Stimulated activated CD8-positive, alpha-beta memory T cell treated with anti-CD3 and anti-CD28 coated beads, Interleukin-7, amount 100 ng/mL, for 1 hour (primary cell): ENCODE measurements at places on chromosomes 6 and 20.
A peak's percentile ranks its signal among the peaks of the same experiment; 100 is the strongest.

DNA sequence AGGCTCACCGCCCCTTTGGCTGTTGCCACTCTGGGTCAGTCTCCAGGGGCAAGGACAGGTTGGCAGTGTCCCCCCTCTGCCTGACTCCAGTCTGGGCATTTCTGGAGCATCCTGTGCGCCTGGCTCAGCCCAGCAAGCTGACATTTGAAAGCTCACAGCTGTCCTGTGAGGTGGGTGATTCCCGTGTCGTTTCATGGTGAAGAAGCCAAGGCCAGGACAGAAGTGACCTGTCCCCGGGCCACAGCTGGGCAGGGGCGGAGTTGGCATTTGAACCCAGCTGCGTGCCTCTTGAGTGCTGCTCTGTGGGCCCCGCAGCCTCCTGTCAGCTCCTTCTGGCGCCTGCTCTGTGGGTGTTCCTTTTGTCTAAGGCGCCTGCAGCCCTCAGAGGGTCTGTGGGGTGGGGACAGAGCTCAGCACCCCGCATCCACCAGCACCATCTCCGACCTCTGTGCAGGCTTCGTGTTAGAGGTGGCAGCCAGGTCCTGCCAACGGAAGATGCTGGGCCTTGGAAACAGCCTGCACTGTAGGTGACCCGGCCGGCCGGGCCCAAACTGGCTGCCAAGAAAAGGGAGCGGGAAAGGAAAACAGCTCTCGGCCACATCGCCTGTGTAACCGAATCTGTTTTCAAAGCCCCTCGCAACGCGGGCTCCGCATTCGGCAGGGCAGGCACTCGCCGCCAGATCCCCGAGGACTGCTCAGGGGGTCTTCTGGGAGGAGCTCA lies 5.8 kb upstream of the GATA5 start:
- DNase-seq: no peak

DNA sequence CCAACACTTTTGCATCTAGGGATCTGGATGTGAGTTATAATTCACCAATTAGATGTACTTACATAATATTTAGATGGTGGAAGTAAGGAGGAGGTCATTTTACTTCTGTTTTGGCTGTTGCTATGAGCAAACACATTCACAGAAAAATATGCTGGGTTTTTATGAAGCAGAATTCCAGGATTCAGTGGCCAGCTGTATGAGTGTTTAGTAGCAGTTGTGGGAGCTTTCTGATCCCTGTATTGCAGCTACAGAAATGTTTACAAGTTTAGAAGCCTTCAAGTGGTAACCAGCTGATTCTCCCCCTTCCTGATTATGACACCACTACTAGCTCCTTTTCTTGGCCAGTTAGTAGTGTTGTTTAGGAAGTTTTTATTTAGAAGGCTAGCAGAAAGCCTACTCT lies 177.0 kb downstream of the TENT5A start:
- no peak for DNase-seq

DNA sequence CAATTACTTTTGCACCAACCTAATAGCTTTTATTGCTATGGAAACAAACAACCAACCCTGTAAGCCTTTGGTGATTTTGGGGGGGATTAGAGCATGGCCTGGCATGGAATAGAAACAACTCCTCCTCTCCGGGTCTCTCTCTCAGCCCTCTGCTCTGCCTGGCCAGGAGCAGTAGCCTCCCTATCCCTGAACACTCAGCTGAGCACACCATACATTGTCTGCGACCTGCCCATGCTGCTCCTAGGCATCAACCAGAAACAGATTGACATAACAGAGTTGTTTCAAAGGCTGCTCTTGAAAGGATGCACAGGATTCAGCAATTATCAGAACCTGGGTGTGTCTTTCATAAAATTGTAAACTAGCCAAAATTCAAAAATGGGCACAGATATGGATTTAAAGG lies 29.8 kb upstream of the SMIM28 start:
- DNase-seq: no peak

DNA sequence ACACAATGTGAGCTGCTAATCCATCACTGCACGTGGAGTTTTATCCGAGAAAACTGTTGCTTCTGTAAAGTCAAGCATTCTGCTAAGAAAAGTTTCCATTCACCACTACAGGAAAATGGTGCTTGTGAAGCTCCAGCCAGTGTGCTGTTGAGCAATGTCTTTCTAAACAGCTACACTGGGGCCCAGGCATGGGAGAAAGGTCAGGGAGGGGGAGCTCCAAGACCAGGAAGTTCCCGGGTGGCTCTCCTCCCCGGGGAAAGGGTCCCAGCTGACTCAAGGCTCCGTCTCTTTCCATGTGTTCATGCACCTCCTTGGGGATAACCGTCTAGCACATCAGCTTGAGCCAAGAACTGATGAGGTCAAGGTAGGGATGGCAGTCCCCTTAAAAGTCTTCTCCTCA lies 20.5 kb downstream of the RPP40 start:
- DNase-seq: no peak

DNA sequence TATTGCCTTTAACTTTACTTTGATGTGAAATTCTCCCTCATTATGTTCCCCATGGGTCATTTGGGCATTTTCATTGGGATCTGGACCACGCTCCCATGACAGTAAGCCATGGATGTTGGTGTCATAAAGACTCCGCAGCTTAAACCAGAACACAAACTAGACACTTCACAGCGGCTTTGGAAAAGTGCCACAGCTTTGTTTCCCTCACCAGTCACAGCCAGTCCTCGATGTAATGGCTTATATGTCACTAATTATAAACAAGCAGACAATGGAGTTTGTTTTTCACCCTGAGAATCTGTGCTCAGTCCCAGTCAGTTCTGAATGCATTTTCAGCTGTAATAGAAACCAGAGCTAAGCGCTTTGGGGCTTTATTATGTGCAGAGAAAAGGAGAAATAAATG lies 23.2 kb upstream of the DAAM2 start:
- no peak for DNase-seq

DNA sequence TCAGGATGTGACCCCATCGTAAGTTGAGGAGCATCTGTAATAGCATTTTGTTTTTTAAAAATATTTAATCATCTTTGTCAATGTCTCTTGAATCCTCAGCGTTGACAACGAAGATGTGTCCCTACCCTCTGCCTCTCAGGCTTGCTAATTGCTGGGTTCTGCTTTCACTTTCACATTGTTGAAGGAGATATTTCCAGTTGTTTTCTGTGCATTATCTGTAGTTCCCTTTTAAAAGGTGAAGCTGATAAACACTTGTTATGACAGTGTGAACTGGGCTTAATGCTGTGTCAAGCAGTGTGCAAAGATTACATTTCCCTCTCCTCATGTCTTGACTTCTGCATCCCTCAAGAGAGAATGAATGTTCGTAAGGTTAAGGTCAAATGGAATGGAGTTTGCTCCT lies 54.9 kb downstream of the CSE1L start:
- DNase-seq: no peak

DNA sequence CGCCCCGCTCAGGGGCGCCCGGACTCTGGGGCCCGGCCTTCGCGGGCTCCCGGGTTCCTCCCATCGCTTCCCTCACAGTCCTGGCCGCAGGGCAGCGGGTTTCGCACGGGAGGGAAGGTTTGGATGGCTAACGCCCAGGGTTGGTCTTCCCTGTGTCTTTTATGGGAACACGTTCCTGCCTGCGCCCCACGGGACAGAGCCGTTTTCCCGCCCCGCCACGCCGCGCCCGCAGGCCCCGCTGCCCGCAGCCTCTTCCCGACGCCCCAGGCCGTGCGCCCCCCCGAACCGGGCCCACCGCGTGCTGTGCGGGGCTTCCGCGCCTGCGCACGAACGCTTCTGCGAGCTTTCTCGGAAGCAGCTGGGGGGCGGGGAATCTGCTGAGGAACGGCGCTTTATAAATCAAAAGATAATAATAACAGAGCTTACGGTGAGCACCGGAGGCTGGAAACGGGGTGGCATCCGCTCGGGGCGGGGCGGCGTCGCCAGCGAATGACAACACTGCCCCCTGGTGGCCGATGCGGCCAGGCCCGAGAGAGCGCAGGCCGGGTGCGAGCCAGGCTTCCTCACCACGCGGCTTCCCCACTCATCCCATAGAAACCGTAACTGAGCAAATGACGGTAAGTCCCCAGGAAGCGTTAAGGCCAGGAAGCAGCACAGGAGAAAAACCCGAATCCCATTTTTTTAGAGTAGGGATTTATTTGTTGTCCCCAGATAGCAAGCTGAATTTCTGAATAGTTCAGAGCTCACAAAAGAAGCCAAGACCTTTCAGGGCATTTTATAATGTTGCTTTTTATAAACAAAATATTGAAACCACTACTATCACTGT lies 116.4 kb downstream of the MYLK4 start:
- DNase-seq: peak; percentile 75

DNA sequence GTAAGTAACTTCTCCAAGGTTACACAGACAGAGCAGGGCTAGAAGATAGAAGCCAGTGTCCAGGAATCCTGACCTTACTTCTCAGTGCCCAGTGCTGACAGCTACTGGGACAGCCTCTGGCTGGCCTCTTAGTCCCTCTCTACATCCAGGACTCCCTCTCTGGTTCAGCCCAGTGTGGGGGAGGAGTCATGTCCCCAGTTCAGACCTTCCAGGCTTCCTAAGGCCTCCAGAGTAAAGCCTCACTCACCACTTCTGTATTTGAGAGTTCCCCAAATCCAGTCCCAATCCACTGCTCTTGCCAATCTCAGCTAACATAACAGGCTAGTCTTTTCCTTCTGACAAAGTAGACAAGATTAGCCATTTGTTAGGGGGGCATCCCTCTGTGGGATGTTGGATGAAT lies 36.9 kb upstream of the EPB41L1 start:
- DNase-seq: no peak

GRCh38 chr6:119444642-119445557 lies 95.3 kb upstream of the MAN1A1 start:
- DNase-seq: no peak

DNA sequence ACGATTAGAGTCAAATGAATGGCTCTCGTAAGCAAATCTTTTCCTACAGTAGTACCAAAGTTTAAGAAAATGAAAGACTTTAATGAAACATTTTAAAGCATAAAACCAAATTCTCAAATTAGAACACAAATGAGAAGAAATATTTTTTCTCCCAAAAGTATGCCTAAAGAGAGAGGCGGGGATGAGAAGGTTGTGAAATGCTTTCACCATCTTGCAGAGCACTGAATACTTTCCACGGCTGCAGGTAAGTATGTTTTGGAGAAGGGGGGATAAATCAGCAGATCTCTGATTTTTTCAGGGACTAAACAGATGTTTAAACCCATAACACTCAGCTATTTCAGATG lies 277.1 kb downstream of the ADGB start:
- DNase-seq: no peak

DNA sequence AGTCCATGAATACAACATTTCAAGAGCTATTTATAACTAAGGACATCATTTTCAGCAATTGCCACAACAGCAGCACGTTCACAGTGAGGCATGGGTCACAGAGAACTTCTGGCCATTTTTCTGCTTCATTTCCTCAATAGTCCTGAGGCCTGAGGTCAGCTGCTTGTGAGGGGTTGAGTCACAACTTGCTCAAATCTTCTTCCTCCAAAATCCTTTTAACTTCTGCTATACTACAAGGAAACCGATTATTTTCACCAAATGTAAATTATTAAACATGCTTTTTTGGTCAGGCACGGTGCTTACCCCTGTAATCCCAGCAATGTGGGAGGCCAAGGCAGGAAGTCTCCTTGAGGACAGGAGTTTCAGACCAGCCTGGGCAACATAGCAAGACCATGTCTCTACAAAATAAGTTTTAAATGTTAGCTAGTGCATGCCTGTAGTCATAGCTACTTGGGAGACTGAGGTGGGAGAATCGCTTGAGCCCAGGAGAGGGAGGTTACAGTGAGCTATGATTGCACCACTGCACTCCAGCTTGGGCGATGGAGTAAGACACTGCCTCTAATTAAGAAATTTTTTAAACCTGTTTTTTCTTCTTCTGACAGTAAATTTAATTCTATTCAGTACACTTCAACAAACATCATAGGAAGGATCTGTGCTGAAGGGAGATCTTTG lies 11.1 kb upstream of the SLC16A10 start:
- no peak for DNase-seq

- DNase-seq: no peak
These were observed 86.9 kb downstream of the SOBP start for GRCh38 chr6:107576852-107577251.

DNA sequence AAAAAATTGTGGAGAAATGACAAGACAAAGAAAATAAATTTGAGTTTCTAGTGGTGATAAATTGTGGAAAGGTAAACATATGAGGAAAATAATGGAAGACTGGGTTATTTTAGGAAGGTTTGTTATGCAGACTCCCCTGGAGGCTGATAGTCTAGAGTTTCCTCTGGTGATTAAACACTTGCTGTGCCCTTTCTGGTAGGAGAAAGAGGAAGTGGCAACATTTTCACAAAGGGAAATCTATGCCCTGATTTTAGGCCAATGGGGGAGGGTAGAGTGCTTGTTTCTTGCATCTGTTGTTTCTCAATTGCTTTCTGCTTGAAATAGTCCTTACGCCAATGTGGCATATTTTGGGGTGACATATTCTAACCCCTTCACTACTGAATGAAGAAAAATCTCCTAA lies 129.1 kb upstream of the DOK5 start:
- DNase-seq: no peak

GRCh38 chr6:24882835-24883555 lies 52.8 kb downstream of the RIPOR2 start:
- DNase-seq: no peak

DNA sequence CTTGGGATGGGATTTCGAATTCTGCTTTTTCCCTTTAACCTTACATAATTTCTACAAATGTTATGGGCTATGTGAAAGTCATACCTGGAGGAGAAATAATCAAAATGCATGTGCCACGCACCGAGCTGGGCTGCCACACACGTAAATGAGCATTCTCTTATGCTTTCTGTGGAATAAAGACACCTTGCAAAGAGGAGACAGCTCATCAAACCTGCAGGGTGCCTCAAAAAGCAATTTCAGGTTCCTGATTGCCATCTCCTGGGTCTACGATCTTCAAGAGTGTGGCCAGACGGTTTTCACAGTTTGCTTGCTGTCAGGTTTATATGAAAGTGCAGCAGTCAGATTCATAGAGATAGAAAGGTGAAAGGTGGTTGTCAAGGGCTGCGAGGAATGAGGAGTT lies 36.6 kb downstream of the DUSP22 start:
- DNase-seq: no peak

- no peak for DNase-seq
These were observed 63.3 kb downstream of the CD24 start for GRCh38 chr6:106910999-106911949.

DNA sequence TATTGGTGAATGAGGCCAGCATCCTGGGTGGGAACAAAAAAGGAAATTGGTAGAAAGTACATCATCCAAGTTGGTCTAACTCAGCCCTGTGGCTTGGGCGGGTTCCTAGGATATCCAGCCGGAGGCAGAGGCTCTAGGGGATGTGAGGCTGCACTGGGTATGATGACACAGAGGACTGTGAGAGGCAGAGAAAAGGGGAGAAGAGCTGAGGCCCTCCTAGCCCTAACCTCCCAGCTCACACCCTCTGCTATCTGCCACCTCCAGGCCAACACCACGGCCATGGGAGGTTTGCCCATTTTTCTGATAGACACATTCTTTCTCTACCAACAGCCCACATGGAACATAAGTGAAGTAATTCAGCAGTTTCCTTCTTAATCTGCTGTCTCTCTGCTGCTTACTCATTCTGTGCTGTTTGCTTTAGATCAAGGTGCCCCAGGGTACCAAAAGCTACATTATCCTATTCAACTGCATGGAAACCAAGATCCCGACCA lies 284.4 kb downstream of the ESR1 start:
- DNase-seq: no peak
